SK-MEL-5 (cell line): ENCODE measurements at places on chromosomes 2 and 18. TPM values are rescaled to one million over a fixed set of nuclear protein-coding genes. Genes with fewer than 3 reads are reported as not detected.

- DNase-seq = no peak
These were observed 622 bp downstream of the LRP2 start for GRCh38 chr2:169361706-169362117.

DNA sequence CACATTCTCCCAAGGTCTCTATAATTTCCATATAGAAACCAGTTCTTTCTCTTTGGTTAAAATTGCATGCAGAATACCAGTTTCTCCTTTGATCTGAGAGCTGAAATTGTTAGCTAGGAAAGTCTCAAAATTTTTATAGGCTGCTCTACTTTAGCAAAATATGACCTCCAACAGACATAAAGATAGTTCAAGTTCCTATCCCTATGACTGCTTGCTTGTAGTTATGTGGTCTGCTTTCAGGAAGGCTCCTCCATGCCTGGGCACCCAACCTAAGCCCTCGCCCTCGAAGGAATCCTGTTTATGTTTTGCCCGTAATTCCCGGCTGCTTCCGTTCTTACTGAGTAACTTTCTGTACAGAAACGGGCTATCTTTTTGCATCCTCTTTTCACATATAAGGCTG lies 28.0 kb upstream of the LTBP1 start:
- DNase-seq = no peak

- DNase-seq = no peak
These were observed 535.5 kb upstream of the ID2 start for GRCh38 chr2:8146132-8147005.

Gene GATA6
- 2.1 and 2.7 TPM in 2 replicates for total RNA-seq

Gene NCKAP5
- 8.5 and 14.2 TPM in 2 replicates for total RNA-seq

Gene PER2
- total RNA-seq = 1.8 and 2.2 TPM in 2 replicates
